ENCODE measurements at places on chromosomes 13 and 19.

DNA sequence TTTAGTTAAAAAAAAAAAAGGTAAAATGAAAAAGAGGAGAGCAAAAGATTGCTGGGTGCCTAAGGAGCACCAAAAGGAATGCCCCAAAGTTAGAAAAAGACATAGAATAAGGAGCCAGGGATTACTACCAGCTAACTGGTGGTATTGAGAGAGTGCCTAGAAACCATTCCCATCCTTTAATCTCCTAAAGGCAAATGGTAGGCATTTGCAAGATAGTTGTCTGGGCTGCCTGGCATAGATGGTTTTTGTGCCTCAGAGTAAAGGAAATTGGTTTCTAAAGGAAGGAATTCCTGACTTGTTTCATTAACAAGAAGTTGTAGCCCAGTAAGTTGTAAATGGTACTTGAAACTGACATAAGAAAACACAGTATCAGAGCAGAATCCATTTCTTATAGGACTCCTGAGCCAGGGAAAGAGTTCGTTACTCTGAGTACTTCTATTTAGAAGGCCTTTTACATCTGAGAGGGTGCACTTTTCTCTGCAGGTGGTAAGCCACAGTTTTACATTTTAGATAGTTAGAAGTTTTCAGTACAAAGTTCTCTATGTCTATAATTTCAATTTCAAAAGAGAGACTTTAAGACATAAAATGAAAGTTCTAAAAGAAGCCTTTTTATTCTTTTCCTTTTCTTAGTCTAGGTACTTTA, 92.6 kb downstream of the OLFM4 start:
- no peak for DNase-seq

DNA sequence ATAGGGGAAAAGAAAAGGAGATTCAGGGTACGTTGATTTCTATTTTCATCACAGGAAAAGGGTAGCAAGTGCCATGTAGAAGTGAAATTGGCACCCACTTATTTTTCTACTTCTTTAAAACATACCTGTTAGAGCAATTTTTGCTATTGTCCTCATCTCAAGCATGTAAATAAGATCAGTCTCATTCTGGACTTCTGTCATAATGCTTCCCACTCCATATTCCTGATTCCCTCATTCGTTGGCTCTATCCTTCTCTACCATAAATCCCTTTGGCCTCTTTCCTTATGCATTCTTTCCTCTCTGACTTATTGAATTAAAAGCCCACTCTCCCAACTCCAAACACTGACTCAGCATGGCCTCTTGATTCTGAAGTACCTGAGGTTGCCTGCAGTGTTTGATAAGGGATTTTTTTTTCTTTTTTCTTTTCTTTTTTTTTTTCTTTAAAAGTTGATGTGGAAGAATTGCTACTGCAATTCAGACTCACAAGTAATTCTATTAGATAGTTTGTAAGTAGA, 465.7 kb downstream of the SLITRK6 start:
- DNase-seq, result no peak

GRCh38 chr19:47351548-47351947, 2.4 kb downstream of the DHX34 start:
- no peak for DNase-seq

DNA sequence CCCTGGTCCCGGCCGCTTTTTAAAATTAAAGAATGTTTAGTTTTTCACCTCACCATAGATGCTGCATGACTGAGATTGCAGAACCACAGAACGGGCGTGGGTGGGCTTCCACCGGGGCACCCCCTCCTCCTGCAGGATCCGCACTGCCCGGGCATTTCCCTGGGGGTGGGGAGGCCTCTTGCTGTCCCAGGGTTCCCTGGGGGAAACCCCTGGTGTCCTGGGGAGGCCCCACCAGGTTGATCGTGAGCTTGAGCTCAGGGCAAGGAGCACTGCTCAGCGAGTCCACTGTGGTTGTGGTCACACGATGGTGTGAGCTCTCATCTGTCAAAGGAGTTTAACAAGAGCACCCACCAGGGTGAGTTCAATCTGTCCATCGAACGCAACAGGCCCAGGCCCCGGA, 11.4 kb upstream of the TCF3 start:
- DNase-seq, result no peak

GRCh38 chr13:85816413-85816812, 17.2 kb upstream of the SLITRK6 start:
- DNase-seq, result no peak

- DNase-seq, result no peak
Measured at GRCh38 chr13:38868870-38869269, 121.8 kb downstream of the STOML3 start.

GRCh38 chr13:44052780-44053184, 173.1 kb downstream of the LACC1 start:
- DNase-seq, result no peak

GRCh38 chr13:32535115-32535514, 3.5 kb downstream of the N4BP2L2 start:
- no peak for DNase-seq

DNA sequence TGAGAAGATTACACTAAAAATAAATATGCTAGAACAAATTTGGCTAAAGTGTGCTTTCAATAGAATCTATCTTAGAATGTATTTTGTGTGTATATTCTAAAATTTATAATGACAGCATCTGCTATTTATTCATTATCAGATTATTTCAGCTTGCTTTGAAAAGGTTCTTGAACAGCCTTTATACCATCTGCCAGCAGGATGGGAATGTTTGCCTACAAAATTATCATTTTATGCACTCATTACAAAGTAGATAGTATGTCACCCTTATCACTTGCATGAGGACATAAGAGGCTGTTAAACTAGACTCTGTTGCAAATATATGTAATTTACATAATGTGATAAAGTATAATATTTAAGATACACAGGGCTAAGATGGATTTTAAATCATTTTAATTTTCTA, 1286.9 kb upstream of the PCDH20 start:
- no peak for DNase-seq

GRCh38 chr13:59464926-59465325, 698.8 kb downstream of the DIAPH3 start:
- DNase-seq, result no peak

DNA sequence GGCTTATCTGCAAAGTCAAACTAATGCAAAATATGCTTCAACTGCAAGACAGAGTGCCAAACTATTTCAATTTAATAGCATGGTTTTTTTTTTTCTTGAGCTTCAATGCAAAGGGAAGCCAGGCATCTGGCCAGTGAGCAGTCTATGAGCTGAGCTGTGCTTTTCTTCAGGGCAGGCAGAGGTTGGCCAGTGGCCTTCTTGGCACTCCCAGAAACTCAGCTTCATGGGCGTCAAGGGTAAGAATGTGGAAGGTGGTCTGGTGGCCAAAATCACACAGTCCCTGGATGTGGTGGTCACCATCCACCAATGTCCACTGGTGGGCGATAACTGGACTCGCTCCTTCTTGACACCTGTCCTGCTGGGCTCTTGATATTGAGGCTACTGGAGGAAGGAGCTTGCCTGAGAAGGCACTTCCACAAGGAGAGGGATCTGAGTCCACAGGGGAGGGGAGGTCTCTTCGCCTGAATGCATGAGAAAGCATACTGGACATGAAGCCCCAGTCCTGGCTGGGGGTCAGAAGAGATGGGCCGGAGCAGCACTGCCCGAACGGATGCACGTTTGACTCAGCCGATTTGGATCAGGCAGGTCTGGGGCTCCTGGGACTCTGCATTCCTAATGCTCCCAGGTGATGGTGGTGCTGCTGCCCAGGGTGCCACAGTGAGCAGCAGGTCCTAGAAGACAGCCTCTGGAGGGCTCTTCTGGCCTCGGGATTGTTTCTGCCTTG, 17.1 kb downstream of the COL4A2 start:
- no peak for DNase-seq

DNA sequence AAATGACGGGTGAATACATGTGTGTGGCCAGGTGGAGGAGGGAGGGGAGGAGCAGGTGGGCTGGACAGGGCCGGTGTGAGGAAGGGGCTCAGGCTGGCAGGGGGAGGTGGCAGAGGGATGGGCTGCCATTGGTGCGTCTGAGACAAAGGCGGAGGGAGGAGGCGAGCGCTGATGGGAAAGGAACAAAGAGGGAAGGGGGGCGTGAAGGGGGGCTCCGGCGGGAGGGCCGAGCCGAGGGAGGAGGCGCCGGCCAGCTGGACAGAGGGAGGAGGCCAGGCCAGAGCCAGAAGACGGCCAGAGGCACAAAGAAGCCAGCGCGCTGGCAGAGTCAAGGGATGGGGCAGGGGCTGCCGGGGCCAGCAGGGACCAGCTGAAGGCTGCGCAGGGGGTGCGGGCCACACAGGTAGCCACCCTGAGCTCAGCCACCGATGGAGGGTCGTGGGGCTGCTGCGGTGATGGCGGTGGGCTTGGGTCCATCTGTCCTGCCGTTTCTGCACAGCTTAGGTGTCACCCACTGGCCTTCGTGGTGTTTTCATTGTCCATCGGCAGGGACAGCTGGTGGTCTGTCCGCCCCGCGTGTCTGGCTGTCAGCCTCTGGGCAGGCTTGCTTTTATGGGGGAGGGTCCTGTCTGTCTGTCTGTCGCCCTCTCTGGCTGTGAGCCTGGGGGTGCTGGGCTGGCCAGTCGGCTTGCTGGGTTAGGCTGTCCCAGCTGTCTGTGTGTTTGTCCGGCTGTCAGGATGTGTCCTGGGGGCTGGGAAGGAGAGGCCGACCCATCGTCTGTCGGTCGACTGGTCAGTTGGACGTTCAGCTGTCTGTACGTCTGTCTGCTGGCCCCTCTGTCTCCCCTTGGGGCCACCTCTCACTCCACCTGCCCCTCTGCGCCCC, 2.2 kb downstream of the APC2 start:
- peak; percentile 82 for DNase-seq

DNA sequence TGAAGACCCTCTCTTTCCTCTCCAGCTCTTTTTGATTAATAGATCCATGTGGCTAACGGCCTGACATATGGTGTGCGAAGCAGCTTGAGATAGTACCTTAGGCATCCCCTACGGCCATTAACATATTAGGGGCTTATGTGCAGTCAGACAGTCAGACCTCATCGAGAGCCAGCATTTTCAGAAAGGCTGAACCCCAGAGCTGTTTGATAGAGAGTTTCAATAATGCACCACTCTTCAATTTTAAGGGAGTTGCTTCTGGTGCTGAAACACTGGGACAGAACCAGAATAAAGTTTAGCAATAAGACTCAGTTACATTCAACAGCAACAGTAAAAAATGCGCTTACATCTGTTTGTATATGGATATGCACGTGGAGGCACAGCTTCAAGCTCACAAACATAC, 10.8 kb downstream of the POU4F1 start:
- no peak for DNase-seq

DNA sequence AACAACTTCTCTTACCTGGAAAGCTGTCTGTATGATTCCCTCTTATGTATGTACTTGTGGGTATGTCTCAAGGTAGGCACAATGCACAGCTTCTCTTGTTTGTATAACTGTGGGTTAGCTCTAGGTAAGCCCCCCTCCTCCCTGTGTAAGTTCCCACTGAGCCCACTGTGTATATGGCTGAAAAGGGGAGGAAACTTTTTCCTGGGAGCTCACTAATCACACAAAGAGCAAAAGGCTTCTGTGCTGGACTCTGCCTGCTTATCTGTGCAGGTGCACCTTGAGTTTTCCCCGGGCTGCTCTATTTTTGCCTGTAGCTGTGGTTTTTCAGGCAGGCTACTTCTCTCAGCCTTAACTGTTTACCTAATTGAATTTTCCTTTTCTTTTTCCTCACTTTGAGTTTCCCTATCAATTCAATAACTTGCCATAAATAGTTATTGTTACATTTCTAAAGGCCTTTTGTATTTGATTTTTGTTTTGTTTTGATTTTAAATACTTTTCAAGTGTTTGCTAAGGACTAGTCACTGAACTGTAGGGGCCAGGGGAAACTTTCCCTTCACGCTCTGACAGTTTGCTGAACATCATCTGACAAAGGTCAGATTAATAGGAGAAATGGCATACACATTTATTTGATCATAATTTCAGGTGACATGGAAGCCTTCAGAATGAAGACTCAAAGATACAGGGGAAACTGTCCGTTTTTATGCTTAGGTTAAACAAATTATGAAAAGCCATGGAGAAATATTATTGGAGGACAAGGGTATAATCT, 423.5 kb upstream of the ATXN8OS start:
- no peak for DNase-seq

- DNase-seq, result no peak
Measured at GRCh38 chr13:112961457-112962369, 7.3 kb upstream of the MCF2L start.
